Esophagus squamous epithelium (tissue), 5 donors: ENCODE measurements at places on chromosomes 2 and 18.

DNA sequence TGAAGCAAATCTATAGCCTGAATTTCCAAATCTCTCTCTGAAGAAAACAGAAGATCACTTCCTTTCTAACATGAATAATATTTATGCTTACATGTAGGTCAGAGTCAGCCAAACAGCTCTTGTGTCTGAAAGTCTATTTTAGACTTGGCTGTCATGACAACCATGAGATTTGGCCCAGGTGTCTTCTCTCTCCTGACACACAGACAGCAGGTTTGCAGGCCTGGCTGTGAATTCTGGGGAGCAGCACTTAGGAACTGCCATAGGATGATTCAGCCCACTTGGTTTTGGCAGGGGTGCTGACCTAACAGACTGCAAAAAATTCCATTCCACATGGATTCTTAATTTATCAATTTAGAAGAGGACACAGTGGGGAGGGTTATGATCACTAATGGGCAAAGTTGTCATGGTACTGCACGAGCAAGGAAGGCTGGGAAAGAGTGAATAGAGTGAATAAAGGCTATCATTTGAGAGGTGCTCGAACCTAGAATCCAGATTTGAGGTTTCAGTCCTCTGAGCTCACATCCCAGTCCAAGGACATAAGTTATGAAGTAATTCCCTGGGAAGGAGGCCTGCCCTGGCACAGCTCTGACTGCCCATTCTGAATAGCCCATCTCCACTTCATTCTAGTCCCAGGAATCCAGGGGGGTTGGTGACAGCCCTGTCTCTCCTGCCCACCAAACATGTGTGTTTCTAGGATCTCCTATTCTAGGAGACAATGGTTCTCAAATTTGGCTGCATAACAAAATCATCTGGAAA lies 453.9 kb upstream of the TRIB2 start:
- no peak for DNase-seq

GRCh38 chr2:120901201-120901600 lies 165.5 kb downstream of the GLI2 start:
- DNase-seq = no peak

GRCh38 chr2:39902103-39902502 lies 123.0 kb upstream of the THUMPD2 start:
- DNase-seq = no peak

DNA sequence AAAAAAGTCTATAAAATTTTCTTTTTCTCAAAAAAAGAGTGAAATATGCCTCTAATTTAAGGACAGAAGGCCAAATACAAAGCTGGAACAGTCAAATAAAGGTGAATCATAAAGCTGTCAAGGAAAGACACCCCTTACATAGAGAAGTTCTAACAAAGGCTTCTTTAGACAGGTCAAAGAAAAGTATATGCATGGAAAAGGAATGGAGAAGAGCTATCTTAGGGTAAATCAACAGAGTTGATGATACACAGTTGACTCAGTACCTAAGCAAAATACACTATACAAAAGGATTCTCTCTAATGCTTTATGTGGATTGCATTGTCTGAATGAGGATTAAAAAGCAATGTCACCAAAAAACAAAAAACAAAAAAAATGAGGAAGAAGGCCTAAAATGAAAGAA lies 214.8 kb downstream of the TXNL1 start:
- DNase-seq = no peak

GRCh38 chr18:54608028-54608642 lies 17.1 kb downstream of the DYNAP start:
- DNase-seq = no peak

DNA sequence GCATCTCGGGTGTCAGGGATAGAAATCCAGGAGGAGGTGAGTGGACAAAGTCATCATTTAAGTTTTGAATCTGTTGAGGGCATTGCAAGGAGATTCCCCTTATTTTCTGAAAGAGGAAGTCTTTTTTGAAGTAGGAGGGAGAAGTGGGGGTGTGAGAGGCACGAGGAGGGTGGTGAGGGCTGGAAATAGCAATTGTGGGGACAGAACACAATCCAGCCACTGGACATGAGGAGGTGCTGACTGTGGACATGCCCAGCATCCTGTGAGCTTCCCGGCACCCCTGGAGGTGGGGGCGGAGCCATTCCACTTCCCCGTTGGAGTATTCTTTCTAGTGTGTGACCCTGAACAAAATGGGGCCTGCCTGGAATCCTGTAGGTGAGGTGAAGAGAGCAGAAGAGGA lies 310.7 kb upstream of the EPAS1 start:
- no peak for DNase-seq

- no peak for DNase-seq
Observed at GRCh38 chr2:72938455-72938854, 21.1 kb downstream of the EMX1 start.

GRCh38 chr18:48153613-48154481 lies 223.4 kb upstream of the SMAD2 start:
- no peak for DNase-seq

GRCh38 chr2:206023183-206023582 lies 62.8 kb downstream of the INO80D start:
- DNase-seq = no peak

DNA sequence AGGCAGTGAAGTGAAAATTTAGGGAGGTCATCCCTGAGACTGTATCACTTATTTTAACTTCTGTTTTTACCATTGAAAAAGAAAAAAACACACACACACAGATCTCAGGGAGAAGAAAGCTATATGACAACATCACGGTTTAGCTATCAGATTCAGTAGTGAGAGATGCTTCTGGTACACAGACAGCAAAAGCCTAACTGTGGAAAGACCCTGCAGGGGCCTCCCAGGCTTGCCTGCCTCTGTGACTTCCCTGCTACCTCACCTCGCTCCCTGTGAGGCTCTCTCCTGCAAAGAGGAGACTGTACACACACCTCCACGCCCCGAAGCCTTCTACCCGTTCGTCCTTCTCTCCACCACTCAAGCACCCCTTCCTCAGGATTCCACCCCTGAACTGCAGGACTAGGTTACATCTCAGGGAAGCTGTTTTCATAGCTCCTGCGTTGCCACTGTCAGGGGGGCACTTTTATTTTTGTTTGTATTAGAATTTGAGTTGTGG lies 86.3 kb downstream of the EPB41L3 start:
- DNase-seq = no peak

DNA sequence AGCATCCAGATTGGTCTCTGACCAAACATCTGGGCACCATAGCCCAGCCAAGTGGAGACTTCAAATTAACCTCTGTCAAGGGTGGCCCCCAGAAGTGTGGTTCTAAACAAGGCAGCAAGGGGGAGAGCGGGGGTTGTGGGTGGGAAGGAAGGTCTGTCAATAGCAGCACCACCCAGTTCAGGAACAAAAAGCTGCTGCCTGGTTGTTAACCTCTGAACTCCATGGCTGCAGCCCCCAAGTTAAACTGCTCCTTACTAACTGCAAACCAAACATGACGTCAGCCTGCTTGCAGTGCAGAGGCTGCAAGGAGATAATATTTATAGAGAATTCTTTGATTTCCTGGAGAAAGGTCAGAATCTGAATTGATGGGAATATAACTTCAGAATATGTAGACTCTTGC lies 76.5 kb downstream of the ARL4C start:
- DNase-seq = no peak

DNA sequence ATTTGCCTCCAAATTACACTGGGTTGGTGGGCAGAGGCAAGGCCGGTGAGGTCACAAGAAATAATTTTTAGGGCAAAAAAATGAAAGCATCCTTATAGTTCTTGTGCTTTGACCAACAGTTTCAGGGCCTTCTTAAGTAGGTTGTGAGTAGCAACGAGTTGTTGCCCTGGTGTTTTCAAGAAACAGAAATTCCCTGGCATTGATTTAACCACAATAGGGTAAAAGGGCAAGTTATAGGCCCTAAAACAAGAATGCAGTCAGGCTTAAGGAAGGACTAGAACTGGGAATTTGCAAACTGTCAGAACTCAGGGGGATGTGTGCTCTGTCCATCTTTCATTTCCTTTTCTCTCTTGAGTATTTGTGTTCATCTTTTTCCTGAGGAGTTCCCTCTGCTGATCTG lies 46.1 kb upstream of the STPG4 start:
- DNase-seq = no peak

- DNase-seq = no peak
Observed at GRCh38 chr2:235077046-235077445, 125.2 kb downstream of the SH3BP4 start.

DNA sequence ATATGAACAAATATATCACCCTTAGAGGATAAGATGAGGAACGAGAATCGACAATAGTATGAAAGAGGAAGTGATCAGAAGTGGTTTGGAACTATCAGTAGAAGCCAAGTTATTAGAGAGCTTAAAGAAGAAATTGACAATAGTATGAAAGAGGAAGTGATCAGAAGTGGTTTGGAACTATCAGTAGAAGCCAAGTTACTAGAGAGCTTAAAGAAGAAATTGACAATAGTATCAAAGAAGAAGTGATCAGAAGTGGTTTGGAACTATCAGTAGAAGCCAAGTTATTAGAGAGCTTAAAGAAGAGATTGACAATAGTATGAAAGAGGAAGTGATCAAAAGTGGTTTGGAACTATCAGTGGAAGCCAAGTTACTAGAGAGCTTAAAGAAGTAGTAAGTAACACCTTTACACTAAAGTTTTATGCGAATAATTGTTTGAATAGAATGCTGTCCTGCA lies 175.5 kb downstream of the ZNF407 start:
- DNase-seq = no peak

GRCh38 chr2:145194673-145195072 lies 674.8 kb upstream of the ZEB2 start:
- no peak for DNase-seq

DNA sequence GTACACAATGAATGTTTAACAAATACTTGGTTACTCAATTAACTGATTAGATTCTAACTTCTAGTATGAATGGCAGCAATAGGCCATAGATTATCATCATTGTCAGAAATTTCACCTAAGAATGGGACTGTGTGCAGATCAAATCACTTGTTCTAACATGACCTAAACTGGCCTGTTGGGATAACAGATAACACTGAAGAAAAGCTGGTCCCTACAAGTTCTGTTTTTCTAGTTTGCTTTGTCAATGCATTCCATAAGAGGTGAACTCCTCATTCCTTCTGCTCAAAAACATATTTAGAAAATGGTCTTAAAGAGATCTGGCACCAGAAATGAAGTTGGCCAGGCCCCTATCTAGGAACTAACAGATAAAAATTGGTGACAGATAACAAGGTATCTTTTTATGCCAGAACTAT lies 175.4 kb downstream of the THADA start:
- no peak for DNase-seq

DNA sequence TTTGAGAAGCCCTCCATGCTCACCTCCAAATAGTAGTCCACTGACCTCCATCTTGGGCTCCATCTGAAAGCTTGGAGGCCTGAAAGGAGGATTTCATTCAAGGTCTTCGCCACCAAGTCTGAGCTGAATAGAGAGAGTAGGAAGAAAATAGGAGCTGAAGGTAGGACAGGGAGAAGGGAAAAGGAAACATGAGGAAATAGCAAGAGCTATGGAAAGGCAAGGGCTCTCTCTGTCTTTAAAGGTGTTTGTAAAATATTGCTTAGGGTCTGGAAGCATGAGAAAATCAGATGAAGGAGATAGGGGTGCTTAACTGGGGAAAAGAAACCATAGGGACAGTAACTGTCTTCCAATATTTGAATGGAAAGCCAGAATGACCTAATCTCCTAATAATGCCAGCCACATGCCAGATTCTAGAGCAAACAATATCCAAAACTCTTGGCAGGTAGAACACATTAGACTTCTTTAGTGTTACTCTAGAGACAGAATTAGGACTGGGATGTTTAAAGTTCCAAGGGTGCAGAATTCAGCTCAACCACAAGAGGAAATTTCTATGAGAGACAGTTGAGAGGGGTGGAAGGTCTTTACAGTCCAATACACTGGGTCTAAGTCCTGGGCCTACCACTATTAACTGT lies 67.4 kb downstream of the NAB1 start:
- DNase-seq = no peak

GRCh38 chr2:46377101-46377581 lies 79.9 kb downstream of the EPAS1 start:
- DNase-seq = no peak

DNA sequence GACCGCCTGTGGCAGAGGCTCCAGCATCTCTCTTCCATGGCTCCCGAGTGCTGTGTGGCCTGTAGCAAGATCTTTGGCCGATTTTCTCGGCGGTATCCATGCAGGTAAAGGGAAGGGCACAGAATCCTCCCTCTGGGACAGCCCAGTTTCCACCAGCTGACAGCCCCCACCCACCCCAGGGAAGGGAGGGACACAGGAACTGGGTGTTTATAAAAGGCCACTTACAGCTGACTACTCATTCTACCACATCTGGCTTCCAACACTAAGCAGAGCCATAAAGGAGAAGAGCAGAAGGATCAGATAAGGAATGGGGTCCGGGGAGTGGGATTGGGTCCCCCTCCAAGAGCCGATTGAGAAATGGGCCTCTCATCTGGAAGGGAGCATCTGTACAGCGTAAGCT lies 20.2 kb downstream of the RUFY4 start:
- no peak for DNase-seq

GRCh38 chr2:220227266-220227920 lies 600.0 kb downstream of the SLC4A3 start:
- DNase-seq = no peak

- no peak for DNase-seq
Observed at GRCh38 chr2:151204756-151205155, 56.9 kb downstream of the RBM43 start.

DNA sequence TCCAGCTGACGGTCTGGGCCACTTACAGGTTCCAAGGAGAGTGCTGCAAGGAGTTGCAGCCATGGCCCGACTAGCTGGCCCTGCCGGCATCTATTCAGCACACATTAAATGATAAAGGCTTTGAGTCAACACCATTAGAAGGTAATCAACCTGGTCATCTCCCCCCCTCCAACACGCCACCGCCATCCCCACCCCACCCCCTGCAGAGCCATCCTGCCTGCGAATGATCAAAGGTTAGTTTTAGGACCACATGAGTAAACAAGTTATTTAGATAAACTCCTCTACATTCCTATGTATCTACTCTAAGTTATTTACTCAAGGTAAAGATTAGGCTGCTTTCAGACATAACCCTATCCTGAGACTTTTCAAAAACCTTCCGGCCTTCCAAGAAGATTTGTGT lies 349.3 kb upstream of the SLC39A10 start:
- DNase-seq = no peak

GRCh38 chr2:33051586-33052360 lies 105.0 kb downstream of the LTBP1 start:
- no peak for DNase-seq

- DNase-seq = no peak
Observed at GRCh38 chr2:121695171-121695451, 41.6 kb downstream of the NIFK start.

DNA sequence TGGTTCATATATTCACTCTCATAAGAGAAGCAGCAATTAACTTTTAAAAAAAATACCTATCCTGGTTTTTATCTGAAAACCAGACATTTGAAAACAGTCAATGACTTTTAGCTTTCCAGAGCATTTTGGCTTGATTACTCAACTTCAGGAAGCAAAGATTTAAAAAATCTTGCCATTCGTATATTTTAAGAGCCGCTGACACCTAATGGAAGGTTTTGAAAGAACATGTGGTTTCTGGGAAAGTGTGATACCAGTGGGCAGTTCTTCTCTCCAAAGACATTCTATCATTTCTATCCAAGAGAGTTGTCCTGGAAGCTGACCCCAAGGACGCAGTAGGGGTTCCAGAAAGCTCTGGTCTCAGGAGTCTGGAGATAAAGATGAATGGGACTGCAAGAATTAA lies 234.7 kb downstream of the TTC32 start:
- DNase-seq = no peak
